ENCODE measurements at places on chromosomes 13 and 19. TPM values are rescaled to one million over a fixed set of nuclear protein-coding genes. Genes with fewer than 3 reads are reported as not detected.

The GRK1 gene
- total RNA-seq: not detected

The ZNF177 gene
- total RNA-seq: 0.38 TPM

The KLK13 gene
- not detected for total RNA-seq

The CDC16 gene
- total RNA-seq: 56.8 TPM

The PLPPR2 gene
- 30.4 TPM for total RNA-seq

The CHERP gene
- total RNA-seq: 47.7 TPM

The NCR1 gene
- not detected for total RNA-seq

The PHF11 gene
- total RNA-seq: 25.2 TPM

The TJP3 gene
- total RNA-seq: 56.8 TPM

The SHISA7 gene
- not detected for total RNA-seq

The OR4F17 gene
- total RNA-seq: not detected

The KCNJ14 gene
- 5.4 TPM for total RNA-seq

The SBK2 gene
- total RNA-seq: 3.5 TPM

The FPR3 gene
- total RNA-seq: not detected

The KIR3DL1 gene
- total RNA-seq: not detected

The RCBTB2 gene
- total RNA-seq: 2.6 TPM

The ZNF763 gene
- 0.55 TPM for total RNA-seq

The RGS9BP gene
- total RNA-seq: 1.1 TPM

The LHB gene
- 1.6 TPM for total RNA-seq

The DACT3 gene
- 0.13 TPM for total RNA-seq

The SIGLEC8 gene
- total RNA-seq: not detected

The AMH gene
- total RNA-seq: 6.9 TPM

The PRR22 gene
- total RNA-seq: 4.5 TPM

The WDR83 gene
- 21.2 TPM for total RNA-seq

The DCUN1D2 gene
- 33.0 TPM for total RNA-seq

The MEGF8 gene
- total RNA-seq: 40.6 TPM

The GPC6 gene
- total RNA-seq: not detected

The CEBPG gene
- total RNA-seq: 31.0 TPM

The FCHO1 gene
- 36.5 TPM for total RNA-seq

The CPAMD8 gene
- total RNA-seq: 23.7 TPM

The MRI1 gene
- total RNA-seq: 33.8 TPM

The DLL3 gene
- total RNA-seq: 1.4 TPM

The S1PR2 gene
- 7.3 TPM for total RNA-seq

The FXYD3 gene
- 287 TPM for total RNA-seq

The KLF1 gene
- total RNA-seq: 0.25 TPM

The TNFAIP8L1 gene
- total RNA-seq: 17.8 TPM

The PODNL1 gene
- total RNA-seq: 3.2 TPM

The ZNF491 gene
- total RNA-seq: not detected

The LRRC25 gene
- total RNA-seq: not detected

The NALCN gene
- 8.8 TPM for total RNA-seq

The C5AR2 gene
- total RNA-seq: not detected

The ZNF587B gene
- total RNA-seq: 21.2 TPM

The LILRA1 gene
- not detected for total RNA-seq

The OVOL3 gene
- total RNA-seq: not detected

The RNF113B gene
- total RNA-seq: not detected

The NUFIP1 gene
- total RNA-seq: 7.3 TPM

The CYP2A13 gene
- total RNA-seq: not detected

The SLC25A41 gene
- total RNA-seq: not detected

The CCDC169 gene
- total RNA-seq: 6.9 TPM

The SHD gene
- total RNA-seq: not detected

The SPTBN4 gene
- total RNA-seq: 0.48 TPM

The CEACAM6 gene
- 468 TPM for total RNA-seq

The FFAR2 gene
- total RNA-seq: not detected

The ZNF709 gene
- total RNA-seq: 1.6 TPM

The DACH1 gene
- 0.53 TPM for total RNA-seq

The ENOX1 gene
- total RNA-seq: 0.35 TPM

The PALM3 gene
- 25.0 TPM for total RNA-seq

The CDX2 gene
- total RNA-seq: not detected

Data from PC-9 (cell line).